ENCODE measurements at places on chromosomes 1 and 21.

- DNase-seq = no peak
These were observed 951 bp upstream of the LINGO4 start for GRCh38 chr1:151806170-151806569.

DNA sequence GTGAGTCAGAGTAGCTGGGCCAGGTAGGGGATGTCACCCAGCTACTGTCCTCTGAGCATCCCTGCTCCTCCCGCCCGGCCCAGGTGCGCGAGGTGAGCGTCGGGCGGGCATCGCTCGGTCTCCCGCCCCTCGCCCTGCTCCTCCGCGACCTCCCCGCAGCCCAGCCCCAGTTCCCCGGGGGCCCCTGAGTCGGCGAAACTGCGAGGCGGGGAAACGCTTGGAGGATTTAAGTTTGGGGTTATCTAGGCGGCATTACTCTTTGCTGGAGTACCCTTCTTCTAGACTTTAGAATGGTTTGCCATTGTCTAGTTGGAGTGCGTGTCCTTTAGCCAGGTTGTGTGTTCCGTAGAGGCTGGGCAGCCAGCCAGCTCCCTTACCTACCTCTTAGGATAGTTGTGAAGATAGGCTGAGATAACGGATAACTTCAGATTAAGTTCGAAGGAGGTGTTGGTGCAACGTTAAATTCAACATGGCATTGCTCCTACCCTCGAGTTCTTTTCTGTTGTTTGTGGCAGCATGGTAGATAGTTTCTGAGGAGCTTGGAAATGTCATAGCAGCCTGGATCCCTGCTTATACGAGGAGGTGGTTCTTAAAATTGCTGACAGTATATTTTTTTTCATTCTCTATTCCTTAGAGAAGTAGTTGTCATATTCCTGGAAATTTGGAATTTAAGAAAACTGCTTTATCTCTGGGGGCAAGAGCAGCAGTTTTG is 697 bp downstream of the AGO3 start:
- DNase-seq = peak; percentile 13

DNA sequence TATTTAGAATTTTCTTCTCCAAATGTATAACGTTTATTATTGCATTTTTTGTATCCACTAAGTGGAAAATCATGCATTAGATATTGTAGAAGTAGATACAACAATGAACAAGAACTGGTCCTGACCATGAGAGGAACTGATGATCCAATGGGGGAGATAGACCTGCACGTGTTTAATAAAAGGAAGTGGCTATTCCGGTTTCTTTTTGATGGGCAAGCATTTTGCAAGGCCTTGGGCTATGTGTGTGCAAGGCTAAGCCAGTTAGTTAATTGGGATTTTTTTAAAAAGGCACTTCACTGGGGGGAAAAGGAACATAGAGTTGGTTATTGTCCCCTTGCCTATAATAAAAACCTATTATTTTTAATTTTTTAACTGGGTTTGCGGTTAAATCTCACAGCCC is 961 bp upstream of the VCAM1 start:
- DNase-seq = no peak

DNA sequence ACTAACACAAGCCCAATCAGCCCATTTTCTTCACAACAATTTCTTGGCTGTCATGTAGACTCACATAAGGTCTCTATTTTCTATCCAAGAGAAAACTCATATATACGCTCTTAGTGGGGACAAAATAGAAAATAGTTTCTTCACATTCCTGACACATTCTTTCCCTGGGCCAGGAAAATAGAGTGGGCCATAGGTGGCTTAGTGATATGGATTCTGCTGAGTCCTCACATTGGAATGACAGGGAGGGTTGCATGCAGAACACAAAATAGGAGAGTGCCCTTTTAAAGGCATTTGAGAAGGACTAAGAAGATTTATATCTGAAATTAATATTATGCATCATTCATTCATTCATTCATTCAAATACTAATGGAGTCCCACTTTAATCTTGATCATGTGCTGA is 207.7 kb downstream of the LYPLAL1 start:
- no peak for DNase-seq

DNA sequence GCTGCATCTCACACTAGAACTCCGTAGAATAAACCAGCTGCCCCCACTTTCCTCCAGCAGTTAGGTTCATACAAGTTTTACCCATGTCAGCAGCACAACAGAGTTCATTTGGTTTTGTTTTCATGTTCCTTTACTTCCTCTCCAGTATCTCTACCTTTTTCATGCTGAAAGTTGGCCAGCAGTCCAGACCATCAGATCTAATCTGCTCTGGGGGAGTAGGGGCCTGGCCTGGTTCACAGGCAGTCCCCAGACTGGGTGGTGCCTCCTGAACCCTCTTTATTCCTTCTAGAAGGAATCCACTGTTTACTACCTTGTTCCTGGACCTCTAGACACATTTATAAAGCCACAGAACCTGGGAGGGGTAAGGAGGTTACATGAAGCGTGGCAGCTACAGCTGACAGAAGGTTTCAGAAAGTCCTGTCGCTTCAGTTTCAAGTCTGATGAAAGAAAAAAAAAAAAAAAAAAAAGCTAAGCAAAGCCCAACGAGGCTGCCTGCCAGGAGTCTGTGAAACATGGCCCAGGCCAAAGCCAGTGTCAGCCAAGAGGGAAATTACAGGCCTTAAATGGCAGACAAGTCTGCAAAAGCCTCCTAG is 184.6 kb upstream of the JUN start:
- DNase-seq = peak; percentile 78

DNA sequence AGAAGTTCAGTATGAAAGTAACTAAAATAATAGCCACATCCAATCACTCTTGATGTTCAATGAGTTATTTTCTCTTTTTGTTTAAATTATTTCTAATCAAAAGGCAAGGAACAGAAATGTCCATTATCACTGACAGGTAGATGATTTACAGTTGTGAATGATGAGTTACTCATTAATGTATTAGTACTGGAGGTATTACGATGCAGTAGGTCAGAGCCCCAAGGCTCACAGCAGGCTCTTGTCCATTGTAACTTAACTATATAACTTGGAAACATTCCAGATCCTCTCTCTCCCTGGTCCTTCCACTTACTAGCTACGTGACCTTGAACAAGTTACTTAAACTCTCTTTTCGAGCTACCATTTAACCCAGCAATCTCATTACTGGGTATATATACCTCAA is 39.5 kb downstream of the CRB1 start:
- no peak for DNase-seq

GRCh38 chr1:91579658-91580228 is 79.1 kb downstream of the CDC7 start:
- peak; percentile 27 for DNase-seq

- no peak for DNase-seq
These were observed 246.7 kb downstream of the HMCN1 start for GRCh38 chr1:185980891-185981290.

DNA sequence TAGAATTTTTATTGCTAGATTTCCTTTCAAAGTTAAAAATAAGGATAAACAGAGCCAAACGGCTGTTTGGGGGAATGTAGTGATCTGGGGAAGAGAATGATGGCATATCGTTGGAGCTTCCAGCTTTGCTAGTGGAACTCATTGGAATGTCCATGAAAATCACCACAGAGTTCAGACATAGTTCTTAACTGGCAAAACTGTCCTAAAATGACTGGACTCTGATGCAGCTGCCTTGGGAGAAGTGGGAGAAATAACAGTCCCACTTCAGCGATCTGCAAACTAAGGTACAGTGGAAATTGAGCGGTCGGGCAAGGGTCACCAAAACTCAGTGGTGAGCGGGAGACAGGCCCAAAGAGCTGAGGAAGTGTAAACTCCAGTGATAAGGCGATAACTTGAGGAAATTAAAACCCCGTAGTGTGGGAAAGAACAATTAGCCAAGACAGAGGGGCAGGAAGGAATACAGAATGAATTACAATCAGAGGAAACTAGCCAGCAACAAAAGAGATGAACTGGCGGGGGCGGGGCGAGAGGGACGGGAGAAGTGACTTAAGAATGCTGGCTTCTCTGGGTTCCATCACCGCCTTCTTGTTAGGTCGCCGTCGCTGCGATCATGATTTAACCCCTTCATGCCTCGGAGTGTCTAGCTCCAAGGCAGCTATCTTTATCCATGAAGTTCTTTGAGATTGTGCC is 89.8 kb upstream of the ARHGAP29 start:
- peak; percentile 59 for DNase-seq

GRCh38 chr1:70760154-70760553 is 287.5 kb downstream of the PTGER3 start:
- no peak for DNase-seq

DNA sequence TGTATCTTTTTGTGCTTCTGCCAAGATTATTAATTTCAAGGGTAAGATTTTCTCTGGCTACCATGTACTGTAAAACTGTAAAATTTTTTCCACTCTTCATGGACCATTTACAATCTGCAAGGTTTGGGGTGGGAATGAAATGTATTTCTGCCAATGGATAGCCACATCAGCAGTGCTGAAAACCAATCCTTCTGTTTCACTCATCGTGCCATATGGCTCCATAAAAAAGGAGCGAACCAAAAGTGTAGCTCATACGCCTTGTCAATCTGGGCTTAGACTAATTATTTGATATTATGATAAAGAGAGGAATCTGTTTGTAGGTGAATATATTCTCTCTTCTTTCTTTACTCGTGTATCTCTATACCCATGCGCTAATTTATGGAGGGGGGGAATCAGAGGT is 3.0 kb upstream of the SLC44A5 start:
- no peak for DNase-seq

- DNase-seq = no peak
These were observed 23.6 kb upstream of the ARHGEF10L start for GRCh38 chr1:17515902-17516301.

- no peak for DNase-seq
These were observed 219.9 kb downstream of the KCTD3 start for GRCh38 chr1:215786997-215787396.

GRCh38 chr1:192552760-192553191 is 22.8 kb upstream of the RGS1 start:
- no peak for DNase-seq

DNA sequence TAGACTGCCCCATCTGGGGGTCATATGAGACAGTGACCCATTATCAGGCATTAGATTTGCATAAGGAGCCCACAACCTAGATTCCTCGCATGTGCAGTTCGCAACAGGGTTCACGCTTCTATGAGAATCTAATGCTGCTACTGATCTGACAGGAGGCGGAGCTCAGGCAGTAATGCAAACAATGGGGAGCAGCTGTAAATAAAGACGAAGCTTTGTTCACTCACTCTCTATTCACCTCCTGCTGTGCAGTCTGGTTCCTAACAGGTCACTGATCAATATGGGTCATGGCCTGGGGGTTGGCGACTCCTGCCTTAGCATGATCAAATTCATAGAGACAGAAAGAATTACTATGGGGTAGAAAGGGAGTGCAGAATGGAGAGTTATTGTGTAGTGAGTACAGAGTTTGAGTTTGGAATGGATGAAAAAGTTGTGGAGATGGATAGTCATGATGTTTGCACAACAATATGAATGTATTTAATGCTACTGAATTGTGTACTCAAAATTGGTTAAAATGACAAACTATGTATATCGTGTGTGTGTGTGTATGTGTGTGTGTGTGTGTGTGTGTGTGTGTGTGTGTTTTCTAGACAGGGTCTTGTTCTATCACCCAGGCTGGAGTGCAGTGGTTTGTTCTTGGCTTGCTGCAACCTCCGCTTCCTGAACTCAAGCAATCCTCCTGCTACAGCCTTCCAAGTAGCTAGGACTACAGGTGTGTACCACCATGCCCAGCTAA is 42.2 kb downstream of the BTF3L4 start:
- no peak for DNase-seq

- no peak for DNase-seq
These were observed 304.9 kb downstream of the KCNH1 start for GRCh38 chr1:210828996-210829596.

DNA sequence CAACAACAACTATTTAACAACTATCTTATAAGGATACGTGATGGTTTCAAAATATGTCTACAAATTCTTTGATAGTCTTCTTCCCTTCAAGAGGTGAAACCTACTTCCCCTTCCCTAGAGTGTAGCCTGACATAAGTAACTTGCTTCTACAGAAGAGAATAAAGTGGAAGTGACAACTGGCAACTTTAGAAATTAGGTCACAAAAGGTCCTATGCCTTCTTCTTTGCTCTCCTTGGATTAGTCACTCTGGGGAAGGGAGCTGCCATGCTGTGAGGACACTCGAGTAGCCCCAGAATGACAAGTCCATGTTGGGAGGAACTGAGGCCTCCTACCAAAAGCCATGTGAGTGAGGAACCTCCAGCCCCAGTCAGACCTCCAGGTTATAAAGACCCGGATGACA is 19.2 kb downstream of the EFCAB14 start:
- DNase-seq = no peak

DNA sequence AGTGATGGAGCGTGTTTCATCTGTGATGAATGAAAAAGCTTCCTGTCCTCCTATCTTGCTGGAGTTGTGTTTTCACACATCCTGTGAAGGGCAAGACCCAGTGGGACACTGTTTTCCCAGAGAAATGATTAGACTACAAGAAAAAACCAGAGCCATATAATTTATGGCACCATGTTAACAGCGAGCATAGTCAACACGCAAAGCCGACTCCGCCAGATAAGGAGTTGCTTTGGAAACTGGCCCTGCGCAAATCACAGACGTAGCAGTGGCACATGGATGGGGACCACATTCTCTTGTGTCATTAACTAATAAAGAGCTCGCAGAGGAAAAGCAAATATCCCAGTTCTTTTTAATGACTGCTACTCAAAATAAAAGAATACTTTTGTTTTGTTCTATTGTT is 471.2 kb upstream of the RUNX1 start:
- DNase-seq = no peak

- peak; percentile 8 for DNase-seq
These were observed 153.4 kb downstream of the TTLL7 start for GRCh38 chr1:83845437-83846071.

DNA sequence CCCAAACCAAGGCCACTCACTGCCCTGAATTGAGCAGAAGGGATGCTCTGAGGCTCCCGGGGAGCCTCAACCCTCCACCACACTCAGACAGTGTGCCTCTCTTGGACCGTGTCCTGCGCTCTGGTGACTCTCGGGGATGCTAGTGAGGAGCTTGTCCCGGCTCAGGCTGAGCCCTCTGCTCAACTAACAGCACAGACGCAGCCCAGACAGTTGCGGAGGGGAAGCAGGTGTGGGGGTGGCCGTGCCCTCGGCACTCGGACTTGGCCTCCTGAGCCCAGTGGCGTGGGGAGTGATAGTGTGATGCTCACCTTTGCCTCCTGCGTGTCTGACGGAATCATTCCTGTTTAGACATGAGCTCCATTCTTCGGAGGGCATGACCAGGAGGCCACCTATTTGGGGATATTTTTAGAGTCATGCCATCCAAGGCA is 15.4 kb upstream of the SLC19A1 start:
- DNase-seq = no peak

- DNase-seq = no peak
These were observed 3.7 kb downstream of the ATF3 start for GRCh38 chr1:212612041-212612961.

DNA sequence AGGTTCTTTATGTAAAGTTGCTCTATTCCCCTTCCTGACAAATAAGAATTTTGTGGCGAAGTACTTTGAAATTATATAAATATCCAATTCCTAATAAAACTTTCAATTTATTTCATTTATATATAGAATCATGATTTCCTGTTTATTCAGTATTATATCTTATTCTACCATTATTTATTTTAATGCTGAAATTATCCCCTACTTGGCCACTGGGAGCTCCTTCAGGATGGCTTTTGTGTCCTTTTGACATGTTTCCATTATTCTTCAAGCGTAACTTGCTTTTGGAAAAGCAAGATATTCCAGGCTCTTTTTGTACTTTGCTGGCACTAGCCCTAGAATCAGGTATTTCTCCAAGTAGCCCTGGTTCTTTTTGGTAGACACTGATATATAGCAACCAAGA is 67.2 kb upstream of the CACYBP start:
- DNase-seq = no peak

- no peak for DNase-seq
These were observed 3.5 kb downstream of the PAPPA2 start for GRCh38 chr1:176466514-176466913.

- DNase-seq = no peak
These were observed 50.0 kb upstream of the DUSP10 start for GRCh38 chr1:221791846-221792245.

All from choroid plexus epithelial cell (primary cell).